ENCODE measurements at places on chromosomes 11 and 22.

- DNase-seq = no peak
Observed at GRCh38 chr11:561148-562003, 606 bp downstream of the RASSF7 start.

GRCh38 chr11:95688501-95689222 lies 100.9 kb downstream of the FAM76B start:
- no peak for DNase-seq

DNA sequence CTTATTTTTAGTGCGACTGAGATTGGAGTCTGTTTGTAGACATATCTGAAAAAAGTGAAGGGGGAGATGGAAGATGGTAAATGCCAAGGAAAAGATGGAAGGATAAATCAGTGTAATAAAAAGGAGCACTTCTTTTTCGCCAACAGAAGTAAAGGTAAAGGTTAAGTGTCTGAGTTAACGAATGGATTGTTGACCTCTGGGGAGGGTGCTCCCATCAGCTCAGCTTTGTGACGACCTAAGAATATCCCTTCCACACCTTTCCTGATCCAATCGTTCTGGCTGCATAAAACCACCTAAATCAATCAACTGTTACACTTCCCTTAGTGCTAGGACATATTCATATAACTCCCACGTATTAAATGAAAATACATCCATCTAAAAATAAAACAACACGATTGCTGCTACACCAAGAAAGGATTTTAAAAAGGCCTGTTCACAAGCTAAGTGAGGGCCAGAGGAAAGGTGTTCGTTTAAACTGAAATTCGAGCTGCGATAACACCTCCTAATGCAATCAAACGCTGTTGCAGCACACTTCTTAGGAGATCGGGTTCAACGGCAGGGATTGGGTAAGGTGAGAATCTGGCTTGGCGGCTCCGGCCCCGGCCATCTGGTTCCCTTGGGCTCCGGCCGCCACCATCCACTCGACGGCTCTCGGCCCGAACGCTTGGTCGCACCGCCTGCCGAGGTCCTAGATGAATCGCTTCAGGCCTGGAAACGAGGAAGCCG lies 658 bp downstream of the C11orf71 start:
- no peak for DNase-seq

DNA sequence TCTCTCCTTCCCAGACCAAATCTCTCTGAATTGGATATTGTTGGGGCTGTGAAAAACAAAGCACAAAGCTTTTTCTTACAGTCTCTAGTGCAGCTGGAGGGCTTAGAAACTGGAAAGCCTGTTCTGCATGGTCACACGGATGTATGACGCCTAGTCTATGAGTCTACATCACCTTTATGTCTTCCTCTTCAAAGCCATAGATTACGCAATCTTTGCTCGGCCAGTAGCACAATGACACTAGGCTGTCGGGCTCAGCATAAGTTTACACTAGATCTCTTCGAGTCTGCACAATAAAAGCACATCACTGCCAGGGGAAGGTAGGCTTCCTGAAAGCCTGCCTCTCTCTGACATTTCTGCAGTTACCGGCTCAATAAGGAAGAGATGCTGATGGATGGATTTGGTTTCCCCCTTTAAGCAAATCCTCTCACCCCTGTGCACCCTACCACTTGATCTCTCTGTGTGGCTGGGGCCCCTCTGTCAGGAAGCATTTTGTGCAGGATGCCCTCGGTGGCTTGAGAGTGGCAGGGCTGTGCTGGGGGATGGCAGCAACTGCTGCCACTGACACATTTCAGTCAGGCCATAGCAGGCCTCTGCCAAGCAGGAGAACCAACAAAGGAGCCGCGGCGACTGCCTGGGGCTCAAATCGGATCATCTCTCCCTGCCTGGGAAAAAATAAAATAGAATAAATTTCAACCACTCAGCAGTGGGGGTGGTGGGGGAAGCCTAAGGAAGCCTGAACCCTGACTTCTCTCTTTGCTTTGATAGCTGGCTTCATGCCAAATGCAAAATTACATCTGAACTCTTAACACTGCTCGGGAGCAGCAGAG lies 1272.8 kb downstream of the LRRC4C start:
- no peak for DNase-seq

GRCh38 chr11:93652679-93653078 lies 8.8 kb upstream of the CEP295 start:
- DNase-seq = no peak

- no peak for DNase-seq
Observed at GRCh38 chr11:71251761-71252268, 562 bp downstream of the SHANK2 start.

DNA sequence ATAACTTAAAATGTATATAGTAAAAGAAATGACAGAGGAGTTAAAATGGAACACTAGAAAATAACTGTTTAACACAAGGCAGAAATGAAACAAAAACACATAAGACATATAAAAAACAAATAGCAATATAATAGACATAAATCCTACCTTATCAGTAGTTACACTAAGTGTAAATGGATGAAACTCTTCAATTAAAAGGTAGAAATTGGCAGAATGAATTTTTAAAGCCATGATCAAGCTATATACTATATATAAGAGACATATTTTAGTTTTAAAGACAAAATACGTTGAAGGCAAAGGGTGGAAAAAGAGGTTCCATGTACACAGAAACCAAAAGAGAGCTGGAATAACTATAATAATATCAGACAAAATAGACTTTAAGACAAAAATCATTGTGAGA lies 4.9 kb upstream of the TMPRSS5 start:
- no peak for DNase-seq

DNA sequence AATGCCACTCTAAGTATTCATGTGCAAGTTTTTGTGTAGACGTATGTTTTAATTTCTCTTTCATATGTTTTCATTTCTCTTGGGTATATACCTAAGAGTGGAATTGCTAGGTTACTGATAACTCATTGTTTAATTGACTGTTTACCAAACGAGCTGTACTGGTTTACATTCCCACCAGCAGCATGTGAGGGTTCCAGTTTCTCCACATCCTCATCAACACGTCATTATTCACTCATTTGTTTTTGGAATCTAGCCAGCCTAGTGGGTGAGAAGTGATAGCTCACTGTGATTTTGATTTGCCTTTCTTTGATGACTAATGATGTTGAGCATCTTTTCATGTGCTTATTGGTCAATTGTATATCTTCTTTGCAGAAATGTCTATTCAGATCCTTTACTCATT lies 4.0 kb downstream of the ANKRD13D start:
- no peak for DNase-seq

- DNase-seq = no peak
Observed at GRCh38 chr22:39212721-39213376, 31.9 kb downstream of the PDGFB start.

GRCh38 chr11:3036419-3036818 lies 20.8 kb downstream of the CARS1 start:
- DNase-seq = no peak

GRCh38 chr11:74226907-74227306 lies 55.8 kb downstream of the PPME1 start:
- no peak for DNase-seq

DNA sequence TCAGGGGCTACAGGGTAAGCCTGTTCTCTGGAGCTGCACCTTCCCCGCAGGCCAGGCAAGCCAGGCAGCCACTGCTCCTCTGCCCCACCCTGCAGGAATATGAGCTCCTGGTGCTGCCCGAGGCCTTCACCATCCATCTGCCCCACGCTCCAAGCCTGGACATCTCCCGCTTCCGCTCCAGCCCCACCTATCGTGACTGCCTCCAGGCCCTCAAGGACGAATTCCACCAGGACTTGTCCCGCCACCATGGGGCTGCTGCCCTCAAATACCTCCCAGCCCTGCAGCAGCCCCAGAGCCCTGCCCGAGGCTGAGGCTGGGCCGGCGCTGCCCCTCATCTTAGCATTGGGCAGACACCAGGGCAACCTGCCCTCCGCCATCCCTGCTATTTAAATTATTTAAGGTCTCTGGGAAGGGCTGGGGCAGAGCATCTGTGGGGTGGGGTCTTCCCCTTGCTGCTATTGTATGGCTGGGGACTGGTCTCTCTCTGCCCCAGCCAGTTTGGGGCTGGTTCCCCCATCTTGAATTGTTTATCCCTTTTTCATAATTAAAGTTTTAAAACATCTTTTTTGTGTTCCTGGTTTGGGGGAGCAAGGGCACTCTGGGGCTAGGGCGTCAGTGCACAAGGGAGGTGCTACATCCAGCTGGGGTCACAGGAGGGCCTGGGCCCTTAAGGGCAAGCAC lies 6.2 kb downstream of the LARGE2 start:
- no peak for DNase-seq

DNA sequence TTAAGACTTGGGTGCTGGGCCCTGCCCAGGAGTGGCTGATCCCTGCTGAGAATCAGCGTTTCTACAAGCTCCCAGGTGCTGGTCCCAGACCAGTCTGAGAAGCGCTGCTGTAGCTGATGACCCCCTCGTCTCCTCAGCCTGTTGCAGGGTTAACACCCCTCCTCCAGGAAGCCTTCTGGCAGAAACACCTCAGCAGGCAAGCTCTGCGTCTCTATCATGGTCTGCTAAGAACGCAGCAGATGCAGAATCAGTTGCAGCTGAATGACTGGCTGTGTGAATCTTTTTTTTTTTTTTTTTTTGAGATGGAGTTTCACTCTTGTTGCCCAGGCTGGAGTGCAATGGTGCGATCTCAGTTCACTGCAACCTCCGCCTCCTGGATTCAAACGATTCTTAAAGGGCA lies 132.5 kb downstream of the CACNA1I start:
- DNase-seq = no peak

GRCh38 chr11:12636871-12637410 lies 37.3 kb upstream of the TEAD1 start:
- no peak for DNase-seq

- DNase-seq = no peak
Observed at GRCh38 chr11:68343761-68344256, 31.4 kb downstream of the LRP5 start.

DNA sequence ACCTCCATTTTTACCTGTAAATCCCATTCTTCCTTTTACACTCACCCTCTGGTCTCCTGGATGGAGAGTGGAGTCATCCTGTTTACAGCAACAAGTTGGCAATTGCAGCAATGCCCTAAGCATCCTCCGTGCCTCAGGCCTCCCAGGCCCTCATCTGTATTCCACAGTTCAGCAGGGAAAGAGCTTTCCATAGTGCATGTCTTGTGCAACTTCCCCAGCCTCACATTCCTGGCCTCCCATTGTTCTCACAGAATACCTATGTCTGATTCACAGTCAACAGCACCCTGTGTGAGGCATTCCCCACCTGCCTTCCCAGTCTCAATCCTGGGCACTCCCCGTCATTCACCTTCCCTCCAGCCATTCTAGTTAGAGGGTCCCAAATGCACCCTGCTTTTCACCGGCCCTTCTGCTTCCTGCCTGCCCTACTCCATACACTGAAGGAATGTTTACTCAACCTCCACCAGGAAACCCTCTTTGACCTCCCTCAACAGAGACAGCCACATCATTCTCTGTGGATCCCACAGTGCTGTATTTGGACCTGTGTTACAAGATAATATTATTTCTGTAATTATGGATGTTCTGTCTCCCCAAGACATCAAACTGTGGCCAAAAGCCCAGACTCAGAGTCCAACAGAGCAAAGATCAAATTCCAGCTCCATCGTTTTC lies 405.7 kb downstream of the BUD13 start:
- DNase-seq = no peak

GRCh38 chr11:112617977-112618826 lies 343.0 kb upstream of the NCAM1 start:
- no peak for DNase-seq

DNA sequence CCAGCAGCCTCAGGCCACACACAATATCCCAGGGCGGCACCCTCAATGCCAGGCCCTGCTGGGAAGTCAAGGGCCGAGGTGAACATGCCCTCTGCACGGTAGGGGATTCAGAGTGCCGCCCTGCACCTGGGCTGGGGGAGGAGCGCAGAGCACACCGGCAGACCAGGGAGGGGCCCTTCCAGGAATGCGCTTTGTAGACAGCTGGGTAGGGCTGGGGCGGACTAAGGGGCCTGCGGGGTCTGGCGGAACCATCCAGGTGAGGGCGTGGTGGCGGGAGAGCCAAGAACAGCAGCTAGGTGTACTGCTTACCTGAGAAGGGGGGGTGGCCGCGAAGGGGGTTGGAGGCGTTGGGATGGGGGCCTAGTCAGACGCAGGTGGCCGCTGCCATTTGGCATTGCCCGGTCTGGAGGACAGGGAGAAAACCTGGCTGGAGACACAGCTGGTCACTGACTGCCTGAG lies 26.0 kb downstream of the DUSP8 start:
- DNase-seq = no peak

DNA sequence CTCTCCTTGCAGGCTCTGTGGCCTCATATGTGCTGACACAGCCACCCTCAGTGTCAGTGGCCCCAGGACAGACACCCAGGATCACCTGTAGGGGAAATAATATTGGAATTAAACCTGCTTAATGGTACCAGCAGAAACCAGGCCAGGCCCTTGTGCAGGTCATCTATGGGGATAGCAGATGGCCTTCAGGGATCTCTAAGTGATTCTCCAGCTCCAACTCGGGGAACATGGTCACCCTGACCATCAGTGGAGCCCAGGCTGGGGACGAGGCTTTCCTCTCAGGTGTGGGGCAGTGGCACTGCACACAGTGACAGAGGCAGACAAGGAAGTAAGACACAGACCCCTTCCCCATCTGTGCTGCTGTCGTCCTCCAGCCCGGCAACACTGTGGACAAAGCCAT lies 16.9 kb downstream of the GGTLC2 start:
- no peak for DNase-seq

- no peak for DNase-seq
Observed at GRCh38 chr11:117062498-117062897, 35.7 kb downstream of the SIK3 start.

GRCh38 chr22:39833610-39834009 lies 60.0 kb downstream of the ENTHD1 start:
- no peak for DNase-seq

GRCh38 chr11:13495929-13496328 lies at the start of gene PTH:
Gene PTH (minus strand): TSS chr11:13495997. CDS start chr11:13492855, 3,142 bp downstream.
- no peak for DNase-seq

DNA sequence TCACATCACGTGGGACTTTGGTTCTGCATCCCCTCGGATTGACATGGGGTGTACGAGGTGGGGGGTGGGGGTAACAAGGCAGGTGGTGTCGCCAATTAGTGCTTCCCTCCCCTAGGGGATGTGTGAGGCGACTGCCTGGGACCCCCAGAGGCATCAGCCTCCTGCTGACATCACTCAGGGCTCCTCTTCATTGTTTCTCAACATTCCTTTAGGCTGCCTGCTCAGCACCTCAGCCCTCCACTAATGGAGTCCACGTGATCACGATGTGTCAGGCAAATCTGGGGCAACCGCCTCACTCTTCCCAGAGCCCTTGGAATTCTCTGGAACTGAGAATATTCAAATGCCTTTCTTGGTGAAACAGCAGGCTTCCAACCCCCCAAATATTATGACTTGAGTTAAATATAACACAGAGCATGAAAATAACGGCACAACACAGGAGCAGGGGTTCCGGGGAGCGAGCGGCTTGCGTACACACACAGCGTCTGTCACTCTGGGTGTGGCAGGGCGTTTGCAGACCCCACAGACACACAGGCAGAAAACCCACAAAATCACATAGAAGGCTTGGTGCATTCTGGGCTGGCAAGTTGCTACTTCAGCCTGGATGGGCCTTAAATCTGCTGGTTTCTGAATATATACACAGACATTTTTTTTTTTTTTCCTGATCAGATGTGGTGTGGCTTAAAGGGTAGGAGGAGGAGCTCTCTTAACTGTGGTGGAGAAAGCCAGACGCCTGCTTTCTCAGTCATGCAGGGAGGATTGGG lies 170.1 kb upstream of the CADM1 start:
- no peak for DNase-seq
